Hematopoietic multipotent progenitor cell treated with erythropoietin and hydrocortisone succinate and interleukin-3 and kit ligand, for 8 days (in vitro differentiated cells): ENCODE measurements at places on chromosomes 3 and 15.

GRCh38 chr3:154061001-154061370, 60.2 kb upstream of the ARHGEF26 start:
- no peak for DNase-seq

- no peak for DNase-seq
Measured at GRCh38 chr3:156728267-156728985, 54.0 kb downstream of the TIPARP start.

DNA sequence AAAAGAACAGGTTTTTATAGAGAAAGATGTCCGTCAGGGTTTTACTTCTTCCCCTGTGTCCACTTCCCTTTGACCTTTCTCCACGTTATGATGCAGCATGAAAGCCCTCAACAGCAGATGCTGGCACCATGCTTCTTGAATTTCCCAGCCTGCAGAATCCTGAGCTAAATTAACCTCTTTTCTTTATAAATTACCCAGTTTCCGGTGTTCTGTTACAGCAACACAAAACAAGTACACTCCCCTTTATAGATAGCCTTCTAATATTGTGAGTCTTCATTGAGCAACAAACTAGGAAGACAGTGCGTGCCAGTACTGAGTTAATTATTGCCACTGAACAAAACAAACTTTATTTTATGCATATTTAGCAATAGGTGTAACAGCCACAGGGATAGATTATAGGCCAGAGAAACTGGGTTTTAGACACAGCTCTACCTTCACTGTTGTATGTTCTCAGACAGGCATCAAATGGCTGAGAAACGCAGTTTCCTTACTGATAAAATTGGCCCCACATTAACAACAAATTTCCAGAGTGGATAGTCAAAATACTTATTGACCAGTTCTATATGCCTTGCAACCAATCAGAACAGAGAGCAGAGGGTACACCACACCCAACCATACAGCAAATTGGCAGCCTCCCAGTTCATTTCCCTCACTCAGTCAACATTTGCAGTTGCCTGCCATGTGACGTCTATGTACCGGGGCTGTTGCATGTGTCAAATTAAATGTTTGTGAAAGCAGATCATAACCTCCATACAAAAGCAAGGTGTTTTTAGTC, 14.4 kb upstream of the TBL1XR1 start:
- DNase-seq: peak; percentile 82

- no peak for DNase-seq
Measured at GRCh38 chr15:74696808-74697207, 984 bp upstream of the EDC3 start.
